ENCODE measurements at places on chromosomes 2 and 18.

DNA sequence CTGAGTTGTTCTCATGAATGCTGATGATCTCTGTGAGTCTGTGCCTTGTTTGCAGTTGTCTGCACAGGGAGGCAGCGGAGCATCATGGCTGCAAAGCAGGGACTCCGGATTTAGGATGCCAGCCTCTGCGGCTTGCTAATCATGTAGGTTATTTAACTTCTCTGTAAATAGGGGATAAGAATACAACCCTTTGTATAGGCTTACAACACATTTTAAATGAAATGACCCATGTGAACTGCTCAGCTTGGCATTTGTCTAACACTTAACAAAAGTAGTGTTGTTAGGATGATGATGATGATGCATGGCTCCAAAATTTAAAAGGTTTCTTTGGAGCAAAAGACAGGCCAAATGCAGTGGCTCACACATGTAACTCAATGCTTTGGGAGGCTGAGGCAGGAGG, 19.4 kb downstream of the DYTN start:
- DNase-seq, result no peak

- DNase-seq, result no peak
Measured at GRCh38 chr2:115248066-115248465, 805.6 kb downstream of the DPP10 start.

- no peak for DNase-seq
Measured at GRCh38 chr2:234472155-234472554, 24.7 kb downstream of the ARL4C start.

DNA sequence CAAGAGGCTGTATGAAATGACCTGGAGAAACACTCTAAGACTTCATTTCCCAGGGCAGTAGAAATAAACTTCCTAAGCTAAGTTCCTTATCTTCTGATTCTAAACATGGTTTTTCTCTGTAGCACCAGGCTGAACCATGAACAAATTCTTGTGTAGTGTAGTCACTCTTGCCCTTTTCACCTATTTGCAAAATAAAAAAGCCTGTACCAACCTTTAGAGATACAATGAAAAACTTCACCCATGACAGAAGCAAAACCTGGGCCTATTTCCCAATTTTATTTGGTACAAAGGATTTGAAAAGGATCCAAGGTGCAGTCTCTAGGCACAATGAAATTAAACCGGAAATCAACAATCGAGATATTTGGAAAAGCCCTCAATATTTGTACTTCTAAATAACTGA, 43.6 kb downstream of the POLR1A start:
- no peak for DNase-seq

- no peak for DNase-seq
Measured at GRCh38 chr2:168602379-168602778, 146.3 kb downstream of the CERS6 start.

GRCh38 chr2:193894081-193894480, 1699.3 kb upstream of the TMEFF2 start:
- no peak for DNase-seq

DNA sequence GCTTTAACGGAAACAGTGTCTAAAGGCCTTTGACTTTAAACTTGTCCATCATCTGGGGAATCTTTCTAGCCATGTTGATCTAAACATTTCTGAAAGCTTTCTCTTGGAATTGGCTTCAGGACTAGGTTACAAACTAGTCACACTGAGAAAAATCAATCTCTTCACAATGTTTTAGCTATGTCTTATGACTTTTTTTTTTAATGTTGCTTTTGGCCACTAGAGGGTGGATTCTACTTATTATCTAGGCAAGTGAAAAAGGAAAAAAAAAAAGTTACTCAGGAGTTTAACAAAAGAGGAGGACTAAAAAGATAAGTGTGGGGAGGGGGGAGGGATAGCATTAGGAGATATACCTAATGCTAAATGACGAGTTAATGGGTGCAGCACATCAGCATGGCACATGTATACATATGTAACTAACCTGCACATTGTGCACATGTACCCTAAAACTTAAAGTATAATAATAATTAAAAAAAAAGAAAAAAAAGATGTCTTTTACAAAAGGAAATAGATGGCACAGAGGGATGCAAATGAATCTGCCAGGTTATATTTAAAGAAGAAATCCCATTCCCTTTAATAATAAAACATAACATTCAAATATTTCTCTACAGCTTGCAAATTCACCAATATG, 160.4 kb upstream of the PID1 start:
- DNase-seq, result no peak

- no peak for DNase-seq
Measured at GRCh38 chr18:3212657-3213056, 7.1 kb downstream of the MYOM1 start.

GRCh38 chr2:73611193-73611592, 31.0 kb downstream of the NAT8 start:
- no peak for DNase-seq

DNA sequence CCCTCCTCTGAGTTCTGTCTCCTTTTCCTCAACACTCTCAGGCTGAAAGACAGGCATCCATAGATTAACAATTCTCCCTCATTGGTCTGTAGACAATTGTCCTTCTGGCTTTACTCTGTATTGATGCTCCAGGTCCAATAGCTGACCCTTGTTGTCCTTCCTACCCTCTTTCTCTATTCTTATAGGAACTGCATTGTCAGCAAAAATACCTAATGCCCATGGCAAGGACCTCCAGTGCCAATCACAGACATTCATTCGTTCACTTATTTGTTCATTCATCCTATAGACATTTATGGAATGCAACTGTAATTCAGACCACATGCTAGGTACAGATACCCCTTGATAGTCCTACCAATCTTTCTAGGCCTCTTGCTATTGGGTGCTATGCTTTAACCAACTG, 69.8 kb upstream of the DTNA start:
- DNase-seq, result no peak

DNA sequence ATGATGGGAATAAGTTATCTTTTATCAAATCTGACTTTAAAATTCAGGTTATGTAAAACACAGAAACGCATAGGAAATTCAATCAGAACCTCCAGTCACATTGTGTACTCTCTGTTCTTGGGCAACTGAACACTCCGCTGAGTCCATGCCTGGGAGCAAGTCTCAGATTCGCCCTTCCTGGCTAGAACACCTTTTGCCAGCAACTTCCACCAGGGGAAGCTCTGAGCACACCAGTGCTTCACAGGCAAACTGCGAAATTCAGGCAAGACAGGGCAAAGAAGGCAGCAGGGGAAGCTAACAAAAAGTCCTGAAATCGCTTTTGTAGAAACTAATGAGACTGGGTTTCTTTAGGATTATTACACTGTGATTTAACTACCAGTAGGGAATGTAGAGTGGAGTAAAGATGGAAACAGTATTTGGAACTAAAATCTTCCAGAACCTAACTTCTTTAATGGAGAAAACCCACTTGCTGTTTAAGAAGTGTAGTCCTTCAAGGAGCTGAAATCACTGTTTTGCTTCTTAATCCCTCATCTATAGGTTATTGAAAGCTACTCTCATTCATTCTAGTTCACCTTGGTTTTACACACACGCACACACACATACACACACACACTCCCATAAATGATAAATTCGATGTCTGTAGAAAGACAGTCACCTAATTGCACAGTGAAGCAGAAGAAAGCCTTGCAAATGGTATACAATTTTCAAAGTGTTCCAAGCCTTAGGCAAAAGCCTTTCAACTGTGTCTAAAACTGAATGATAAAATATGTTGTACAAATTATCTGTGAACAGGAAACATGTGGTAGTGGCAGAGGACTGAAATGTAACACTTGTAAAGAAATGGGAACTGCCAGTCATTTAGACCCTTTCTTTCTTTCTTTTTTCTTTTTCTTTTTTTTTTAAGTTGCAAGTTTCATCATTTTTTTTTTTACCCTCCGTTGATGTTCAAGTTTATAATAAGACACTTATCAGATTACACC, 214.5 kb downstream of the TMEM182 start:
- DNase-seq, result no peak

DNA sequence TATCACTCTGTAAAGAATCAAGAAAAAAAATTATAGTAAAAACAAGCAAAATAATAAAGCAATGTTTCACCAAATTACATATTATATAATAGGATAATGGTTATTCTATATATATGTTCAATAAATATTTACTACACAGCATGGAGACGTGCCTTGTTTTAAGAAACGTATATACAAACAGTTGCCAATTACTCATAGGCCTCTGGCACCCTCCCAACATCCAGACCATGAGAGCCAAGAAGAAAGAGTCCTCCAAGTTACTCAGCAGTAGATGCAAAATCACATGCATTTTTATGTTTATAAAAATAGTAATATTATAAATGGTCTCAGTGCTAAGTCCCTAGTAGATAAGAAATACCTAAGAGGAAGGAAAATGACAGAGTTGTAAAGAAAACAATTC, 64.8 kb downstream of the REV1 start:
- DNase-seq, result no peak

- DNase-seq, result no peak
Measured at GRCh38 chr2:197322724-197323720, 12.4 kb upstream of the ANKRD44 start.

- no peak for DNase-seq
Measured at GRCh38 chr2:44944102-44944951, 2.8 kb downstream of the SIX3 start.

DNA sequence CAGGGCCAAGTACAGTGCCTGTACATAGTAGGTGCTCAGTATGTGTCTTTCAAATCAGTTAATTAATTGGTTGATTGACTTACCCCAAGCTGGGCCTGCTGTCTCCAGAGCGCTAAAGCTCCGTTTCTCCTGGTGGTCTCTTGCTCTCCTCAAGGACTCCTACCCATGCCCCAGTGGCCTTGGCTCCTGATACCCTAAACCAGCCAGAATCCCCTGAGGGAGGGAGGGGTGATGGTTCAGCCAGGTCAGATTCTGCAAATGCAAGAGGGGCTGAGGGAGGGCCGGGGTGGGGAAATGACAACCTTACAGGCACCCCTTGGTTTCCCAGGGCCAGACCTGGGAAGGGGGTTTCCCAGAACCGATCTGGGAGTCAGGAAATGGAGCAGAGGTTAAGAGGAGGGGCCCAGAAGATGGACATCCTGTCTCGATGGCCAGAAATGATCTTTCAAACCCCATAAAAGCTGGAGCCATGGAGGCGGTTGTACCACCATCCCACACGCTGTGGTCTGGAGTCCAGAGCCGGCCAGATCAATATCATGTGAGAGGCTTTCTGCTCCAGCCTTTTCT, 209.1 kb downstream of the TNS1 start:
- DNase-seq, result no peak

- DNase-seq, result no peak
Measured at GRCh38 chr2:95375532-95376150, 26.9 kb upstream of the FAHD2A start.

GRCh38 chr2:69087912-69088240, 74.9 kb downstream of the ANTXR1 start:
- DNase-seq, result no peak

- no peak for DNase-seq
Measured at GRCh38 chr2:133562558-133562957, 5.7 kb downstream of the NCKAP5 start.

DNA sequence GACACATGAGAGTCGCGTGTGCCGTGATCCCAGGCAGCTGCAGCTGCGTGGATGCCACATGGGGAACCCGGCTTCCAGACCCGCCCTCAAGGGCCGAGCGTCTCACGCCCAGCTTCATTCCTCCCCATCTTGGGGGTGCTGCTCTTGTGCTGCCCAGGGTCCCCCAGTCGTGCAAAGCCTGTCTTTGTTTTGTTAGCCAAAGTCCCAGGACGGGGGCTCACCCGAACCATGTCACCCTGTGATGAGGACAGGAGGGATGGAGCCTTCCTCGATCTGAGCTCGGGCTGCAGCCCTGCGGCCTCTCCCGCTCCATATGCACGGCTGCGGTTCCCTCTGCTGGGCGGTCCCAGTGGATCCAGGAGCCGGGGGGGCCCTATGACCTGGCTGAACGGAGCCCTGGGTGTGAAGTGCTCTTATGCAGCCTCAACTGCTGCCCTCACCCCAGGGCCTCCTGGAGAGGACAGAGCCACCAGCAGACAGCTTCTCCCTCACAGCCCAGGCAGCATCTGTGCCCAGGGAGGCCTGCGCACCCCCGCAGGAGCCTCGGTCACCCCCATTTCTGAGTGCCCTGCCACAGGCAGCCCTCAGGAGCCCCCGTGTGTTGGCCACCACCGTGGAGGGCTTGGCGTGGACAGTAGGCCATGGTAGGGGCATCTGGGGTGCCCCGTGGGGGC, 99.0 kb upstream of the CTDP1 start:
- no peak for DNase-seq

GRCh38 chr2:57614988-57615387, 431.6 kb upstream of the VRK2 start:
- DNase-seq, result no peak

DNA sequence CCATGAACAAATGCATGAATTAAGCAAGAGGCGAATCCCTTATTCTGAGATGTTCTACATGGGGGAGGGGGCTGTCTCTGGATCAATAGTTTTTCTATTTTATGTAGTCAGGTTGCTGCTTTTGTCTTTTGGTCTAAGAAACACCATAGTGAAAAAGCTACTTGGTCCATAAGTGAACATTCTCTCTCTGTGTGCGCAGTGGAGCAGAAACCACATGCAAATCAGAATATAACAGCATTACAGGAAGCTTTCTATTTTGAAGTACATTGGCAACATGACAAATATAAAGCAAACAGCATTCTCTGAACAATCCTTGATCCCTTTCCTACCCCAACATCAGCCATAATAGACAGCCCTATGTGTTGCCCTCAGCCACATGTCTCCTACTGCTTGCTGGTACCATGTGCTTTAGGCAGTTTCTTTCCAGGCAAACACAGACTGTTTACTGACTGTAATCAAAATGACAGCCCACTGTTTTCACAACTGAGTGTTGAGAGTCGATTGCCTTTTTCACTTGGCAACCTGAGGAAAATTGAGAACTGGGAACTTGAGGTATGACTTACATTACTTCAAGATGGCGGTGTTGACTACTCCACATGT, 10.6 kb downstream of the SCN3A start:
- DNase-seq, result no peak

GRCh38 chr2:57888463-57888862, 158.1 kb upstream of the VRK2 start:
- DNase-seq, result peak; percentile 3

- DNase-seq, result no peak
Measured at GRCh38 chr2:143881246-143881645, 638.7 kb downstream of the ZEB2 start.

DNA sequence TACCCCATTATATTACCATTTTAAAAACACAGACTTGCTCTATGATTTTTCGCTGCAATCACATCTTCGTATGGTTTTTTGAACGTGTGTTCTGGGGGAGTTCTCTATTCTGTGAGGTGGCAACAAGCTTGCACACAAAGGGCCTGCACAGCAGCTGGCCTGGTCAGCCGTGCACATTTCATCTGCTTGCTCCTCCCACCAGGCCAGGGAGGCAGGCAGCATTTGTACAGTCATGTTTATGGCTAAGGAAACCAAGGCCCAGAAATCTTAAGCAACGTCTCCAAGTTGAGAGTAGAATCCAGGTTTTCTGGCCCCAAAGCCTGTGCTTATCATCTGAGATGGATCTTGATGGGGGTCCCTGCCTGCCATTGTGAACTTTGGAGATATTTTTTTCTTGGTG, 106.4 kb upstream of the SMIM21 start:
- DNase-seq, result no peak

DNA sequence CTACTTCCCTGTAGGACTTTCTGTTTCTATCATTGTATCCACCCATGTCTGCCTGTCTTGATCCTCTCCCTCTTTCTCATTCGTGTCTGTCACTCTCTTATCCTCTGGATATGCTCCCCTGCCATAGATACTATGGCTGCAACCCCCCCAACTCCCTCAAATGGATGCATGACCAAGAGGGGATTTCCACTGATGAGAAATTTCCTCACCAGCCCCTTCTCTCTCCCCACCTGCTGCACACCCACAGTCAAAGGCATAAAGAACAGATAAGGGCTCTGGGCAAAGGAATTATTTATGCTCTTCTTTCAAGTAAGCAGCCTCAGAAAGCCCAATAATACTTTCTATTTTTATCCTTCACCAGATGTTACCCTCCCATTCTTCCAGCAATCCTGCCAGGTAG, 121.3 kb downstream of the FOXI3 start:
- no peak for DNase-seq

Data from T-helper 2 cell (primary cell).